Stimulated activated CD4-positive, alpha-beta T cell treated with anti-CD3 and anti-CD28 coated beads, Interleukin-15, amount 100 ng/mL, for 48 hours (primary cell): ENCODE measurements at places on chromosomes 4 and X.

- no peak for DNase-seq
These were observed 2.7 kb downstream of the SLC38A5 start for GRCh38 chrX:48467281-48467761.

- DNase-seq, result no peak
These were observed 50.3 kb upstream of the STPG2 start for GRCh38 chr4:98193459-98194105.

DNA sequence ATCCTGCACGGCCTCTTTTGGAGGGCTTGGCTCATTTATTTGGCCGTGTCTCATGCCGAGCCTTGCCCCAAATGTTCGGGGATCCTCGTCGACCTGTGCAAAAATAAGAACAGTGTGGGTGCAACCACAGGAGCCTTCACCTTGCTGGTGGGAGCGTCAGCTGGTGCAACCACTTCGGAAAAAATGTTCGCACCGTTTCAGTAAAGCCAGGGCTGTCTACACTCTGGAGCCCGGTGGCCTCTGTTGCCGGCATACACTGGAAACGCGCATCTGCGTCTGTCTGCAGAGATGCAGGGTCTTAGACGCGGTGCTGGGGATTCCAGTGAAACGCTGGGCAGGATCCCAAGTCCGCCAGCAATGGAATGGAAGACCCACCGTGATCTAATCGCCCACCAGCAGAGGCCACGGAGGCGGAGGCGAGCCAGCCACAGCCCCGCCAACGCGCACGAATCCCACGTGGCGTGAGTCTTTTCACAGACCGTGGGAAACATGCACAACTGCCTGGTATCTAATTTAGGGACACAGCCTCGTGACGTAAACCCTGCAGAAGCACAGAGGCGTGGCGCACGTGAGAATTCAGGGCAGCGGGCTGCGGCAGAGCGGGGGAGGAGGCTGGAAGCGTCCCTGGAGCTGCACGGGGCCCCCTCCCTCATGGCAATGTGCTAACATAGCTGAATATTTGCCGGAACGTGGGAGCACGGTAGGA is 13.8 kb upstream of the MXD4 start:
- DNase-seq, result no peak

DNA sequence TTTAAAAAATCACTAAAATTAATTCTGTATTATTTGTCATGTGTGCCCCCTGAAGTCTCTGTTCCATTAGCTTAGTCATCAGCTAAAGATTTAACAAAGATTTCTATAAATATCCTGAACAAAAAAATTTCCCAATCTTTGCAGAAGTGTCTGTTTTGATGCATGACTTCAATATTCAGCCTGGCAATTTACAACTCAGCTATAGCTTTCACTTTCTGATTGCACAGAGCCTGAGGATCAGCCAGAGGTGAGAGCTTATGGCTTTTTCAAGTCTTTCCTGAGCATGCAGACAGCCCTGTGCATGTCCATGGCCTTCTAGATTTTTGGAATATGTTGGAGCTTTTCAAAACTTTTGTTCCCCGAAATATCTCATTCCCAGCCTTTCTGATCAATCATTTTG is 420.1 kb downstream of the ZNF674 start:
- DNase-seq, result no peak

GRCh38 chrX:20487227-20487626 is 220.5 kb upstream of the RPS6KA3 start:
- DNase-seq, result no peak

GRCh38 chr4:5753766-5754528 is 42.9 kb downstream of the EVC start:
- DNase-seq, result no peak

GRCh38 chr4:89136525-89136924 is 25.2 kb downstream of the TIGD2 start:
- no peak for DNase-seq

DNA sequence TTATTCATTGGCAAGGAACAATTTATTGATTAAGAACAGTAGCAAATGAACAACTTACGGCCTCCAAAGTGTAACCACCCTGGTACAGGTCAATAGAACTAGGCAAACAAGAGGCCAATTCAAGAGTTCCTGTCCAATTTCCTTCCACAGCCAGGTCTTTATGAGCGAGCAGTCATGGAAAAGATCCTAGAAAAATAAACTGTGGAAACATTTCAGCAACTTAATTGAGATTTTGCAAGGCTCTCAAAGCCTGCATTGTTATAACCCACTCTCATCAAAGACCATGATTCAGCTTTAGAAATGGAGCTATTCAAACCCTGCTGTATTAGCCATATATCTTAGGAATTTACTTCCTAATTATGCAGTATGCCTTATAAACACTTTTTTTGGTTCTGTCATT is 43.6 kb downstream of the UNC5C start:
- no peak for DNase-seq

DNA sequence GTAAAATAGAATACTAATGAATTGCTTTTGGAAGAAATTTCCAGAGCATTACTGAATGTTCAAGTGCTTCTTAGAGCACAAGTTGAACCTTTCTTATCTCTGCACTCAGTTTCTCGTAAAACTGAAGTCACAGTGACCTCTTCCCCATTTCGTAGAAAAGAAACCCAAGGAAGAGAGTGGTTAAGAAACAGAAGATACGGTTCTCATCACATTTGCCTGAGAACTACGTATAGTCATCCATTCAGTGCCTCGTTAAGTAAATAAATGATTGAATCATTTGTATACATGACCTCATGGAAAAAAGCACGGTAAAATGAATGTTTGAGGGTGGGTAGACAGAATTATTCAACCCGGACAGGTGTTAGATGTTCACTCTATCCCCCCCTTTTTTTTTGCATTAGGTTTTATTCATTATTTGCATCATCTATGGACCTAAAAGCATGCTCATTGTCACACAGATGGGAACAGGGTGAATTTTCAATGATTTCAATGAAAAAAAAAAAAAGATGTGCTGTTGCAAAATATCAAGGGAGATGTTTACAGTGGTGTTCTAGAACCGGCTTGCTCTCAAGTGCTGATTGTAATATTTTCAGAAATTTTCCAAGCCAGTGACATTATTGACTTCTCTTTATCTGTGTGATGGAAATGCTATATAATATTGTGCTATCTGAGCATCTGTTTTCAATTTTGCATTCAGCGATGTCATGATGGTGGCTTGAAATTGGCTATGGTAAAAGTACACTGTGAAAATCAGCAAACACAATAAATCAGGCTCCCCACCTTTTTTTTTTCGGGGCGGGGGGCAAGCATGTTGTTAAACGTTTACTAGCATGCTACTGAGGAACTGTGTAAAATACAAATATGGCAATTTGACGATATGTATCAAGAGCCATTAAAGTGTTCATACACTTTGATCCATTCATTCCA is 4.3 kb downstream of the RHOH start:
- DNase-seq, result no peak

GRCh38 chrX:1885116-1885515 is 270.3 kb downstream of the ASMT start:
- no peak for DNase-seq

DNA sequence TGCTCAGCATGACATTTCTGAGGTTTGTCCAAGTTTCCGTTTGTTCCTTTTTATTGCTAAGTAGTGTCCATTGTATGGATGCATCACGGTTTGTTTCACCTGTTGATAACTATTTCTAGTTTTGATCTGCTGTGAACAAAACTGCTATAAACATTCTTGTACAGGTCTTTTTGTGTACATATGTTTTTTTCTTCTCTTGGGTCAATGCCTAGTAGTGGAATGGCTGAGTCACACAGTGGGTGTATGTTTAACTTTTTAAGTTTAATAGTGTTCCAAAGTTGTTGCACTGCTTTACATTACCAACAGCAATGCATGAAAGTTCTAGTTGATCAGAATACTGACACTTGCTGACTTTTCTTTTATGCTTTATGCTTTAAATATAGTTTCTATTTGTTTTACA is 76.7 kb downstream of the MAOB start:
- DNase-seq, result no peak
